ENCODE measurements at places on chromosomes 11 and 22.

DNA sequence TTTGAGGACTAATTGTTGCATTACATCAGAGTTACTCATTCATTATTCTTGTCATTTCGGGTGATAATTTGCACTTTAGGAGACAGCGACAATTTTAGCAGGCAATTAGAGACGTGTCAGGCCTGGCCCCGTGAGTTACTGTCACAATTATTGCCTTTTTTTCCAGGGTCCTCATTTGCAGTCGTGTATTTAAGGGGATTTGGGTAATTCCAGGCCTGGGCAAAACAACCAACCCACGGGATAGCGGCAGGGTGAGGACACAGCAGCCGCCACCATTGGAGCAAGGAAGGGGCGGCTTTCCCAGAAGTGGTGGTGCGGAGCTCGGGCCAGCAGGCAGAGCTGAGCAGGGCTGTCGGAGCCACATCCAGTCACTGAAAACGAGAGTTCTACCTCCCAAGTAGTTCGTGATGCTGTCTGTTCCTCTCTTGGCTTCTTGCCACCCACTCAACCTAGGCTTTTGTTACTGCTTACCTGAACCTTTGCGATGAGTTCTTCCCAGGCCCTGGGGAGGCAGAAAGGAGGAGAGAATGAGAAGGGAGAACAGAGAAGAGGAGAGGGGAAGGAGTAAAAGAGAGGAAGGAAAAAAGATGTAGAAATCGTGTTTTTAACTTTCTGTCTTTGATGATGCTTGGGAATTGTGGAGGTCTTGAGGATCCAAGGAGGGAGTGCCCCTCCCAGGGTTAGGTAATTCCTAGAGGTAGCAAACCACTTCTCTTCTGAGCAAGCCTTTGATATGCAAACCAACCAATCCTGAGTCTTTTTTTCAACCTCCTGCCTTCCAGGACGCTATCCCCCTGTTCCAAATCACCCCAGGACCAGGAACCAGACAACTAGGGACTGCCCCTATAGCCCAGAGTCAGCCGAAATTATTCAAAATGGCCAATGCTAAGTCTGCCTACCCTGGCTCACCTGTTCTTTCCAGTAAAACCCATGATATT is 236.1 kb downstream of the MIAT start:
- DNase-seq: peak; percentile 42

DNA sequence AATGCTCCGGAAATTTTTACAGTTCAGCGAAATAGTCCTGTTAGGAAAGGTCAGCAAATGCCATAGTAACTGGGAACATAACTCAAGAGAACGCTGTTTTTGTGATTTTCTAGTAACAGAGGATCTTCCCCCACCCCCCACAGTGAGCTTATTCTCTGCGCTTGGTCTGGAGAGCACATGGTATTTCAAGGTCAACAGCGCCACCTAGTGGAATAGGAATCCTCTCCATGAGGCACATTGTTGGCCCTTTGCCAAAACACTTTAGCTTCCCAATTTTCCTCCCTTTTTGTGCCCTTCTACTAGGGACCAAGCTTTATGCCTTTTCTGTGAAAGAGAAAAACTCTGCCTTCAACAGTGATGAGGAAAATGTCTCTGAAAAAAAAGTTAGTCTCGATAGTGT is 13.2 kb upstream of the OR4C12 start:
- DNase-seq: peak; percentile 13

- no peak for DNase-seq
Measured at GRCh38 chr22:44394246-44395117, 81.7 kb upstream of the SHISAL1 start.

- peak; percentile 89 for DNase-seq
Measured at GRCh38 chr22:44026630-44027511, 2.8 kb downstream of the PARVB start.

DNA sequence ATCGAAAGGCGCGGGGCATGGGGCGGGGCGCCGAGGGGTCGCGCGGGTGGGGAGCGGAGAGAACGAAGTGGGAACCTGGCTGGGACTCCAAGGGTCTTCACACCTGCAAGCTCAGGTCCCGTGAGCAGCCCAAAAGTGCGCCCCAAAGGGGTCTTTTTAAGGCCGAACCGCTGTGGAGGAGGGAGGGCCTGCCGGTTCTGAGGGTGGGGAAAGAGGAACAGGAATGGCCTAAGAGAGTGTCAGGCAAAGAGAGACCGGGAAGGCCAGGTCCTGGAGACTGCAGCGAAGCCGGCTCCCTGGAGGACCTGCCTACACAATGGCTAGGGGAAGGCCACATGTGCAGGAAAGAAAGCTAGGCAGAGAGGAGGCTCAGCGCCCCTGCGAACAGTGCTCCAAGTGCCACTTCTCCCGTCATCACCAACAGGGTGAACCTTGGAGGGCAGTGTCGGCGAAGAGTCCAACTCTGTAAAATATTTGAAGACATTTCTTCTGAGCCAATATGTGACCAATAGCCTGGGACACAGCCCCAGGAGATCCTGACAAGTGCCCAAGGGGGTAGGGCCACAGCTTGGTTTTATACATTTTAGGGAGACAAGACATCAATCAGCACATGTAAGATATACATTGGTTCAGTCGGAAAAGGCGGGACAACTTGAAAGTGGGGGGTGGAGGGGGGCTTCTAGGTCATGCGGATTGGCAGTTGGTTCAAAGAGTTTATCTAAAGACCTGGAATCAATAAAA is 710 bp upstream of the DGCR2 start:
- DNase-seq: peak; percentile 38

Data from GM03348 (cell line).